ENCODE measurements at places on chromosomes 11 and 22.

GRCh38 chr11:36097219-36097650, 153.4 kb downstream of the LDLRAD3 start:
- DNase-seq: no peak

DNA sequence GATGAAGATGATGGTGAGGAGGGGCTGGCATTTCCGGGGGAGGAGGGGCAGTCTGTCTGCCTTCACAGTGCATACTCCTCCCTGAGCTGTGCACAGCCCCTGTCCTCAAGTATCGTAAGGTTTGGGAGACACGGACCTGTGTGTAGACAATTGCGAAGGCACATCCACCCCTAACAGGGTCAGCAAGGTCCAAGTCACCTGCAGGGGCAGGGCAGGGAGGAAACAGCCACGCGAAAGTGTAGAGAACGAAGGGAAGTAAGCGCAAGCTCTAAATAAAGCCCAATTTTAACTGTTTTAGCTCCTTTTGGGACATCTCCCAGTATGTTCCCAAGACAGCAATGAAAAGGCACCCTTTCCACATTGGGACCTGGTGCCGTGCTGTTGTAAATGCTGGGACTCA, 448.2 kb downstream of the TBC1D22A start:
- DNase-seq: no peak

GRCh38 chr11:112662554-112662953, 298.7 kb upstream of the NCAM1 start:
- DNase-seq: no peak

- DNase-seq: no peak
Measured at GRCh38 chr11:66316849-66317251, at the start of gene CD248. TSS of gene CD248 (minus strand) at chr11:66317044. CDS start at chr11:66317027, 17 bp downstream.

DNA sequence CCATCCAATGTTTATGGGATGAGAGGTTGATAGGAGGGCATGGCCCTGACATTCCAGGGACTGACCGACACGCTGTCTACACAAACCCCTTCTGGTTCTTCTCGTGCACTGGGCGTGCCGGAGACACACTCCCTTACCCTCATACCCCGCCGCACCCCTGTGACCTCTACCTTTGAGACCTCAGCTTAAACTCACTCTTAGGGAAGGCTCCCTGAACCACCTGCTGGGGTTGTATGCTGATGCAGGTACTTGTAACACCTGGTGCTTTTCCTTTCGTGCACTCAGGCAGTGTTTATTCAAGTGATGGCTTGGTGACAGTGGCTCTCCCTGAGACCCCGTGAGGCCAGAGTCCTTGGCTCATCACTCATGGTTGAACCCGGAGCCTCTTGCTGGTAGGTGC, 12.0 kb downstream of the PPARA start:
- DNase-seq: no peak

DNA sequence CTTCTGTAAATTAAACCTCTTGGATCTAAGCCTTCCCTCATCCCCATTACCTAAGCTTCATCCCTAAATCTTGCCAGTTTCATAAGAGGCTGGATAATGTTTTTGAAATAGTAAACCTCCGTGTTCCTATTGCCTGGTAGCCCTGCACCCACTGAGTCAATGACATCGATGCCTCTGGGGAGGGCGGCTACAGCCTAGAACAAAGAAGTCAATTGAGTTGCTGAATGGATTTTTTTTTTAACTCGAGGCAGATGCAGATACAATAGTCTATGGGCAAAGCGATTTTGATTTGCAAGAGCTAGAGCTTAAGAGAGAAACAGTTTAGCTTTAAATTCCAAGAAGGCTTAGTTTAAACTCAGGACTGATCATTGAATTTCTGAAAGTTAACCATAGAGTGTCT, 121.3 kb downstream of the NECTIN1 start:
- DNase-seq: no peak

DNA sequence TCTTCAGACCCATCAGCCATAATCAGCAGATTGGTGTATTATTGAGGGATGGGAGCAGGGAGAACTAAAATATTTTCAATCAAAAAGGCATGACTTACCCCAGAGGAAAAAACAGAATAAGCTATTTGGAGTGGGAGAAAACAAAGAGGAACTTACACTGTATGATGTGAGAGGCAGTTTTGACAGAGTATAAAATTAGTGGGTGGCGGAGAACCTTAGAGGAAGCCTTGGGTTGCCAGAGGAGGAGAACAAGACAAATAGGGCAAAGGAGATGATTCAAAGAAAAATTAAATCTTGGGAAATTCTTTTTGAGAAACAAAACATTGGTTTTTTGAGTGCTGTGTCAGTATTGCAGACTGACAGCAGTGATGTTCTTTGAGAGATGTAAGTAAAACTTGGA, 285.0 kb downstream of the C11orf87 start:
- DNase-seq: no peak

- DNase-seq: no peak
Measured at GRCh38 chr22:23225337-23225723, 45.0 kb downstream of the BCR start.

DNA sequence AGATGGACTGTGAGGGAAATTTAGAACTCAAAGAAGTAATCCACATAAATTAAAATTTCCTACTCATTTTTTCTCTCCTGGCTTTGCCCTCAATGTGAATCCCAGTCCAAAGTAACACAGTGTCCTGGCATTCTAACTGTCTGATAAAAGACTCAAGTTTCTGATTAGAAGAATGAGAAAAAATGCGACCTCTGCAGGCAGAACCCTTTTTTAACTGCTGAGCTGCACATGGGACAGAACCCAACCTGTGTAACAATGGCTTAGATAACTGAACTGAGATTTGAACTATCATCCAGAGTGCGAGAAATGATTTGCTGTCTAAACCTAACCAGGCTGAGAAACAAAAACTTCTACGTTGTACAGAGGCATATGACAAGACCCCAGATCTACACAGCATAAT, 385.6 kb upstream of the LRRC4C start:
- no peak for DNase-seq

GRCh38 chr11:94708176-94708575, 60.0 kb upstream of the AMOTL1 start:
- DNase-seq: no peak

DNA sequence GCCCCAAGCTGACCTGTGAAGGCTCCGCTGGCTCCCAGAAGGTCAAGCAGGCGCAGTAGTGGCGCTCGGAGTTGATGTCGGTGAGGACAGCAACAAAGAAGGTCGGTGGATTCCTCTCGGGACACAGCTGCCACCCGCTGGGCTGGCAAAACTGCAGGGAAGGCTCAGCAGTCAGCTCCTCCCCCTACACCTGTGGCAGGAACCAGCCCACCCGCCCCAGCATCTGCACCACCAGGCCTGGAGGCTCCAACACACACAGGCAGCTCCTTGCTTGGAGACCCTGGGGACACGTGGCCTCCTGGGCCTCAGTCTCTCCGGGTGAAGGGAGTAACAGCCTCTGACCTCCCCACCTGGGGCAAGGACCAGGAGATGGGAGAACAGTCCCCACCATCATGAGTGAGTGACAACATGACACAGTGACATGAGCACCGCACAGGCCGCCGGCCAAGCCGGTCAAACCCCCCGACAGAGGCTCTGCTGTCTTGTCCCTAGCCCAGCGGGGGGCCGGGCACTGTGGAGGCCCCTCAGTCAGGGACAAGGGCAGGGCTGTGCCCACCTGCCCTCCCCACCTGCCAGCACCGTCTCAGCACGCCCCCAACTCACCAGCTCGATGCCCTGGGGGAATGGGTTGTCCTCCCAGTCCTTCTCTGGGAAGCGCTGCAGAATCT, 6.9 kb downstream of the SBF1 start:
- DNase-seq: no peak

GRCh38 chr11:65121447-65121864, 478 bp downstream of the FAU start:
- no peak for DNase-seq

- DNase-seq: no peak
Measured at GRCh38 chr11:102012946-102013345, 34.3 kb upstream of the CFAP300 start.

DNA sequence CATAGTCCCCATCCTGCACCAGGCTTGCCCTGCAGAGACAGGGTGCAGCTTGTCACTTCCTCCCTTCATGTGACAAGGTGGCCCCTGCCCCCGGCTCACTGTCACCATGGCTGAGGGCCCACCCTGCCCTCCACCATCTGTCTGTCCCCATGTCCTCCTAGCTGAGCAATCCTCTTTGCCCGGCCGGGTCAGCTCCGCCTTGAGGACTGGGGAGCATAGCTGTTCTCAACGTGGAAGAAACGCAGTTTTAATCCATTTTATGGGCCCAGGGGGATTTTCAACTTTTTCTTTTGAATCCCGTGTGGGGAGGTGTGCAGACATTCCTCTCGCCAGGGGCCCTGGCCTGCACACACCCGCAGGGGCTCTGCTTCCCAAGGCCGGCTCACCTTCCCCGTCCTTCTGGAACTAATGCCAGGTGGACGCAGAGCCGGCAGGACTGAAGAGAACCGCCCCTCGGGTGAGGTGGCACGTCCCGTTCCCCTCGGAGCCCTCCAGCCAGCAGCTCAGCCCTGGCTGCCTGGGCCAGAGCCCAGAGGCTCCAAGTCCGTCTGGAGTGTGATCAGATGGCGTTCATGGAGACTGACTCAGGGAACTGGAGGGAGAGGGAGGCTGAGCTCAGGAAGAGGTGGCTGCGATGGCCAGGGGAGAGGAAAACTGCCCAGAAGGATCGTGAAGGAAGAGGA, 1108.7 kb downstream of the BRD1 start:
- no peak for DNase-seq

- no peak for DNase-seq
Measured at GRCh38 chr22:44520465-44521094, 22.5 kb upstream of the RTL6 start.

GRCh38 chr11:34921156-34921555, 4.7 kb downstream of the PDHX start:
- DNase-seq: no peak

DNA sequence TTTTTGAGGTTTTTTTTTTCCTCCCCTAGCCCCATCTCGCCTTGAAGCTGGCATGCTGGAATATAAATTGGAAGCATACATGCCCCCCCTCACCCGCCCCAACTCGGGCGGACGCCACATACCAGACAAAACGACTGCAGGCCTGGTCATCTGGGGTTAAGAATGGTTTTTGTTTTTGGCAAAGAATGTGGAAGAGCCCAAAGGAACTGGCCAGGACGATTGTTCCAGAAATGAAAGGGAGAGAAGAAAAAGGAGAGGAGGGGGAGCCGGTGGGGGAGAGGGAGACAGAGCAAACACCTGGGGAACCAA, 25.0 kb downstream of the MN1 start:
- no peak for DNase-seq

- DNase-seq: no peak
Measured at GRCh38 chr22:40654522-40655167, 18.1 kb upstream of the MRTFA start.

- no peak for DNase-seq
Measured at GRCh38 chr11:119975561-119976152, 162.3 kb downstream of the TRIM29 start.

- no peak for DNase-seq
Measured at GRCh38 chr22:49909476-49910205, 8.6 kb downstream of the ALG12 start.

- no peak for DNase-seq
Measured at GRCh38 chr22:49763138-49763537, 64.5 kb downstream of the BRD1 start.

- no peak for DNase-seq
Measured at GRCh38 chr22:46970411-46971098, 208.1 kb downstream of the TBC1D22A start.

DNA sequence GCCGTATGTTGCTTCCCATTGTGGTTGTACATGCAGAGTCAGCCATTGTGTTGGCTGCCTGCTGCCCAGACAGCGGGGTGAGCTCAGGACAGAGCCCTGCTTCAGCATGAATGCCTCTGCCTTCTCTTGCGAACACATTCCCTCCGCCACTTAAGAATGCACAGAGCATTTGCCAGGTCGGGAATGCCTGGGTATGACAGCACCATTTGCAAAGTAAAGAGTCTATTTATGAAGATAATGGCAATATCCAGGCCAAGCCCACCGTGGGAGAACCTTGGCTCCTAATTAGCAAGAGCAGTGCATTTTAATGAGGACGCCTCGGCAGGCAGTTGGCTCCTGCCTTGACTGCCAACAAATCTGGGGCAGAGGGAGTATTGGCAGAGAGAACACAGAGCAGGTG, 62.5 kb upstream of the SORL1 start:
- DNase-seq: no peak

GRCh38 chr11:77779935-77780334, 40.6 kb downstream of the RSF1 start:
- DNase-seq: no peak

DNA sequence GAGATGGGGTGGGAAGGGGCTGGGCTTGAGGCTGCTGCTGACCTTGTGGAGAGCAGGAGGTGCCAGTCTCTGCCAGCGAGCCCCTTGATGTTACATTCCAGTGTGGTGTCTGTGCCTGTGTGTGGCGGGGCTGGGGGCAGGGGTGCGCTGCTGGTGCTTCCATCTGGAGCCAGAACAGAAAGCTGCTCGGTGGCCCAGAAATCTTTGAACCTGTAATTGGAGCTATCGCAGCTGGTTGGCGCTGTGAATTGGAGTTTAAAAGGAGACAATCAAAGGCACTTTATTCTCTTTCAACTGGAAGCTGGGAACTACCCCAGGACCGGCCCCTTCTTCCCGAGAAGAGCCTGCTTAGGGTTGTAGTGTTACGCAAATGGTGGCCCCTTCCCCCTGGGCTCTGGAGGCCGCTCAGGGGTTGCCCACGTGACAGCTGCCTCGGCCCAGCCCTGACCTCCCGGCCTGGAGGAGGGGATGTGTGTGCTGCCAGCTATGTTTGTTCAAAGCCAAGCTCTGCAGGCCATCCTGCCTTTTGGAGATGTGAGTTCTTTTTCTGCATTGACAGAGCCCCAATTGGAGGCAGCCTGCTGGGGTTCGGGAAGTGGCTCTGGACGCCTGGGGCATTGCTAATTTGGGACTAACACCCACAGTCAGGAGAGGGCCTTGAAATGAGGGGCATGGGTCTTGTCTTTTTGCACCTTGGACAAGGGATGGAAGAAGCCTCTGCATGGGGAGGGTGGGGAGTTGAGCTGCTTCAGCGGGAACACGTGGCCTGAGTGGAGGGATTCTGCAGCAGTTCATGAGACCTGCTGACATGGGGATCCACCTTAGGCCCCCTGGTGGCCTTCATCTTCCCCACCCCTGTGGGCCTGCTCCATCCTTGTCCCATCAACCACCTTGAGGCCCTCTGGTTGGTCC, 14.0 kb upstream of the ARSA start:
- DNase-seq: no peak

DNA sequence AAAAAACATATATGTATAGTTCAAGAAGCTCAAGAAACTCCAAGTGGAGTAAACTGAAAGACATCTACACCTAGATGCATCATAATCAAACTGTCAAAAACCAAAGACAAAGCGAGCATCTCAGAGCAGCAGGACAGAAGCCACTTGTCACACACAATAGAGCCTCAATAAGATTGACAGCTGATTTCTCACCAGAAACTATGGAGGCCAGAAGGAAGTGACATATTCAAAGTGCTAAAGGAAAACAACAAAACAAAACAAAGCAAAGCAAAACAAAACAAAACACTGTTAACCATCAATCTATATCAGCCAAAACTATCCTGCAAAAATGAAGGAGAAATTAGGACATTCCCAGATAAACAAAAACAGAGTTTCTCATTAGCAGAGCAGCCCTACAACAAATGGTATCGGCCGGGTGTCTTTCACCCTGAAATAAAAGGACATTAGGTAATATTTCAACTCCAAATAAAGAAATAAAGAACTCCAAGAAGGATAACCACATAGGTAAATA, 65.8 kb upstream of the SEPTIN5 start:
- no peak for DNase-seq
